ENCODE measurements at places on chromosomes 2 and 18.

DNA sequence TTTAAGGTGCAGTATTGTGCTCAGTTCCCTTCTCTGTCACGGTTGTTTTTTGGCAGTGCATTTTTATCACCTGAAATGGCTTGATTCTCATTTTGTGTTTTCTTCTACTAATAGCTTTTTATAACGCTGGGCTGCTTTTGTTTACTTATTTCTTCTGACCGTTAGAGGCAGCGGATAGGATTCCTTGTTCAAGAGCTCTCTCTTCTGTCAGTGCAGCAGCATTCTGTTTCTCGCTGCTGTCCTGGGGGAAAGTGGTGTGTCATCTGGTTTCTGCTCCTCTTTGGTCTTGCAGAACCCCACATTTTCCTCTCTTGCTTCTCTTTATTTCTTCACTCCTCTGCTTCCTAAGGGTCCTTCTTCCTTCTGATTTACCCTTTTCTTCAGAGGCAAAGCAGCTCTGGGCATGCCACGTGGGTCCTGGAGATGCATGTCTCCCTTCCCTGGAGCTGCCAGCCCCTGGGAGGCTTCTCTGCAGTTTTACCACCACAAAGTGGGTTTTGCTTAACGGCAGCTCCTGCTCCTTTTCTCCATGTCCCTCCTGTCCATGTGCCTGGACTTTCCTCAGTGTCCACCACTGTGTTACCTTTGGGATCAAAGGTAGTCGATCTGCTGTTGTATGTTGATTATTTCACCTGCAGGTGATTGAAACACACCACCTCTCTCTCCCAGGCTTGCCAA, 47.3 kb upstream of the SNTG2 start:
- DNase-seq, result no peak

DNA sequence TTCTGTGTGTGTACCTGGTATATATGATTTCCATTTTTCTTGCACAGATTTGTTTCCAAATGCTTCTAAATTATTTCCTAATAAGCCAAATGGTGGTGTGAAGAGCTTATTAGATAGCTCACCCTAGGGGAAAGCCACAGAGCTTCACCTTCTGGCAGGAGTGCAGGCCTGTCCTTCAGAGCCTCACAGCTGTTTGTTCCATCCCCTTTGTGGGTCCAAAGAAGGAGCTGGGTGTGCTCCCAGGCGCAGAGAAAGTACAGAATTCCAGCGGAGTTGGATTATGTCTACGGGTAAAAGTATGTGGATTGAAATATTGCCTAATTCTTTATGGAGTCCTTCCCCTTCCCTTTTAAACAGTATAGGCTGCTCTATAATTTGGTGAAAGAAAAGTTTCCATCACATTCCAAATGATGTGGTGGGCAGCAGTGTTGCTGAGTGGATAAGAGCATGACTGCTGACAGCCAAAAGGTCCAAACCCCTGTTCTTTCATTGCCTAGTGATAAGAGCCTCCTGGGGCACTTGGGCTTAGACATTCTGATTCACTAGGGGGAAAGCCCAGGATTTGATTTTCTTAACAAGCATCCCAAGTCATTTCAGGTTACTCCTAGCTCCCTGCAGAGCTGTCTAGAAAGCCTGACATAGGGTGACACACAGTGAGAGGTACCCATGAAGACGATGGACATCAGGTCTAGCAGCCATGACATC, 86.6 kb downstream of the WDSUB1 start:
- no peak for DNase-seq

- DNase-seq, result no peak
These were observed 73.2 kb downstream of the LRRFIP1 start for GRCh38 chr2:237700512-237701032.

DNA sequence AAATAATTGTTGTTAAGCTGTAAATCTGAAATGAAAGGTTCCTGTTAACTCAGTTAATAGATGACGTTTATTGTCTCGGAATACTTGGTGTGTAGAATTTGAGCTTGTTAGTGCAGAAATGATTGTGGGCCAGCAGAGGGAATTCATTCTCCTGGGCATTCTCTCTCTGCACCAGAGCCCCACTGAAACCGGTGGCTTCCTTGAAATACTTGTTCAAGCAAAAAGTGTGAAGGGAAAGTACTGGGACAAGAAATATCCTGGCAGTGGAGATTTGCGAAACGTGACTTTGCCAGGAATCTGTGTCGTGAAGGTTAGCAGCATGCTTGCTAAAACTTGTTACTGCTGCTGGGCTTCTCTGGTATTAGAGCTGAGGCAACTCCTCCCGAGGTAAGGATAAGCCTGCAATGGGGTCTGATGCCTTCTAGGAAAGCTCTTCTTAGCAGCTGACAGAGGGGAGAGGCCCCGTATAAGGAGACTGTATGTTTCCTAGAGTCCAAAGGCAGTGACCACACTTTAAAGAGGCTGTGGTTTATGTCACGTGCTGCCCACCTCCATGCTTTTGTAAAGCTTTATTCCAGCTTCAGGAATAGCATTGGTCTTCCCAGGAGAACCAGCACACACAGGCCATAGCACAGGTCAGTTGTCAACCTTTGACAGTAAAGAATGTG, 2.0 kb downstream of the ITGA6 start:
- no peak for DNase-seq

DNA sequence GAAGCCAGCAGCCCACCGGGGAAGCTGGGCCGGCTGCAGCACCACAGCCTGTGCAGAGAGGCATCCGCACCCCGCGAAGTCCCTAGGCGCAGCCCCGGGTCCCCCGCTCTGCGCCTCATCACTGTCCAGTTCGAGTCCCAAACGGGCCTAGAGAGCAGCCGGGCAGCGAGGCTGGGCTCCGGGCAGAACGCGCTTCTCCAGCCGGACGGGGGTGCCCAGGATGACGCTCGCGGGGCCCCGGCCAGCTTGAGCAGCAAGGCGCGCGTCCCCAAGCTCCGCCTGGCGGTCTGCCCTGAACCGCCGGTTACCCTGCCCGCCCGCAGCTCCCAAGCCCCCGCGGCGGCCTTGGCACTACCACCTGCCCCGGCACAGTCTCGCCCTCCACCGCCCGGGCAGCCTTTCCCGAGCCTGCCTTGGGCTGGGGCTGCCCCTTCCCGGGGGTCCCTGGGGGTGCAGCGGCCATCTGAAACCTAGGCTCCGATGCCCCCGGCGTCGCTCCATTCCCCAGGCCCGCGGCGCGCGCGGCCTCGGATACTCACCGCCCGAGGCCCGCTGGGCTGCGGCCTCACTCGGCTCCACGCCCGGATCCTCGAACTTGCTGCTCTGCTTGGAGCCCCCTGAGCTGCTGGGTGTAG, 591 bp downstream of the SLC16A14 start:
- DNase-seq, result no peak

GRCh38 chr18:45557287-45557686, 58.0 kb upstream of the SLC14A2 start:
- DNase-seq, result no peak

- peak; percentile 49 for DNase-seq
These were observed 206.2 kb downstream of the NCKAP5 start for GRCh38 chr2:133362061-133362476.
